NCI-H2171 treated with DMSO at 0.1 percent for 48 hours (cell line): ENCODE measurements at places on chromosomes 5 and 9.

- DNase-seq = no peak
Measured at GRCh38 chr5:160792732-160793529, 59.1 kb downstream of the ATP10B start.

- DNase-seq = no peak
Measured at GRCh38 chr9:75108571-75108970, 20.3 kb downstream of the OSTF1 start.

DNA sequence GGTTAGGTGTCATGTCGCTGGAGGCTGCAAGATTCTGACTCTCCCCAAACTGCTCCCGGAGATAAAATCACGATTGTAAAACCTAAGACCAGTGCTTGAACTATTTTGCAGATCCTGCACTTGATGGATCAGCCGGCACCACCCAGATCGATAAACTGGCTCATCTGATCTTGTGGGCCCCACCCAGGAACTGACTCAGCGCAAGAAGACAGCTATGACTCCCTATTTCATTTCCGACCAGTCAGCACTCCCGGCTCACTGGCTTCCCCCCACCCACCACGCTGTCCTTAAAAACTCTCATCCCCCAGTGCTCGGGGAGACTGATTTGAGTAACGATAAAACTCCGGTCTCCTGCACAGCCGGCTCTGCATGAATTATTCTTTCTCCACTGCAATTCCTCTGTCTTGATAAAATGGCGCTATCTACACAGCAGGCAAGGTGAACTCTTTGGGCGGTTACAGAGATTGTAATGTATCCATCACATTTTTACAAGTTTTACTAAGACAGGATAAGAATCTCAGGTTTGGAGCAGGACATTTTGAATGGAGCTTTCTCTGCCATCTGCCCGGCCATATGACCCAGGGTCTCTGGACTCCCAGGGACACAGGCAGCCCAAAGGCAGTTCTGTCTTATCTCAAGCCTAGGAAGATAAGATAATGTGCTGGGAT is 10.6 kb upstream of the PPP1R26 start:
- DNase-seq = no peak

- DNase-seq = no peak
Measured at GRCh38 chr5:73841641-73842040, 215.6 kb downstream of the ARHGEF28 start.

- peak; percentile 96 for DNase-seq
Measured at GRCh38 chr9:129278391-129279237, 100.6 kb upstream of the IER5L start.

GRCh38 chr9:101514071-101514470 is 19.6 kb upstream of the RNF20 start:
- no peak for DNase-seq

- DNase-seq = no peak
Measured at GRCh38 chr9:127928676-127929624, 1.6 kb downstream of the PIP5KL1 start.

DNA sequence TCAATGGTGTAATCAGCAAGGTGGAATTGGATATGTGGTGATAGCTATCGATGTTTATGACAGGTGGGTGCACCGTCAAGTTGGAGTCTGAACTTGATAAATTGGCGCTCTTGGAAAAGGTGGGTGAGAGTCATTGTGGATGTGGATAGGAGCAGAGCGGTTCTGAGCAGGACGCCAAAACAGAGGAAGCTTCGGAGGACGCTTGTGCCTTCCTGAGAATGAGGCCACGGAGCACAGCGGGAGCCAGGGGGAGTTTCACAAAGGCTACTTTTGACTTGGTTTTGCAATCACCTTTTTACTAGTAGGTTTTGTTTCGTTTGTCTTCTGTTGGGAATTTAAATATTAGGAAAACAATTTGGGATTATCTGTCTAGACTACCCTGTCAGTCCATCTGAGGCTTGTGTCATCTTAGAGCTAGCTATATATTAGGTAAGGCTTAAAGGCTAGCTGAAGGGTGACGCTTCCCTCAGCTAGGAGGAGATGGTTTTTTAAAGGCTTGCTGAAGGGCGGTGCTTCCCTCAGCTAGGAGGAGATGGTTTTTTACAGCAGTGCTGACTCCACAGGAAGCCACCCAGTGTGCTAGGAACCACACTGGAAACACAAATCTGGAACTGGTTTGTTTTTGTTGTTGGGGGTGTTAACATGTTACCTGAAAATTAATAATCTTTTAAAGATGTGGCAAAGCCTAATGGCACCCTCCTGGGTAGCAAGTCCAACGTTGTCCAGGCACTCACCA is 142.4 kb upstream of the IRX4 start:
- no peak for DNase-seq

GRCh38 chr9:69603656-69604055 is 68.5 kb downstream of the APBA1 start:
- DNase-seq = no peak

- no peak for DNase-seq
Measured at GRCh38 chr5:170431571-170431970, 42.4 kb upstream of the KCNMB1 start.

GRCh38 chr9:78015241-78015640 is 16.4 kb downstream of the GNAQ start:
- no peak for DNase-seq

GRCh38 chr5:140631831-140632365 is 1.1 kb downstream of the CD14 start:
- no peak for DNase-seq

DNA sequence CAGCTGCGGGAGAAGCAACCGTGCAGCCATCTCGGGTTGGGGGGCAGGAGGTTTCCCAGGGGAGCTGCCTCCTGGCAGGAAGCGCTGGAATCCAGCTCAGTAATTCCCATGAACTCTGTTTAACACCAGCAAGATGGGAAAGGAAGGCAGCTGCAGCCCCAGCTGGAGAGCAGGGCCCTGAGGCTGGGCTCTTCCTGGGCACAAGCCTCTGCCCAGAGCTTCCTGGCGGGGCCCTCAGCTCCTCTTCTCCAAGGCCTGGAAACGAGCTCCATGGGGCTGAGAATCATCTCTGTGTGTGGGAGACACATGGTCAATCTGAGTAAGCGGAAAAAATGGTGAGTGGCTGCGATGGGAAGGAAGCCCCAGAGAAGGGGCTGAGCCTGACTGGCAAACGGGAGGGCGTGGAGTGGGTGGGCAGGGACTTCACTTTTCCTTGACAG is 6.3 kb downstream of the MRPL36 start:
- no peak for DNase-seq

DNA sequence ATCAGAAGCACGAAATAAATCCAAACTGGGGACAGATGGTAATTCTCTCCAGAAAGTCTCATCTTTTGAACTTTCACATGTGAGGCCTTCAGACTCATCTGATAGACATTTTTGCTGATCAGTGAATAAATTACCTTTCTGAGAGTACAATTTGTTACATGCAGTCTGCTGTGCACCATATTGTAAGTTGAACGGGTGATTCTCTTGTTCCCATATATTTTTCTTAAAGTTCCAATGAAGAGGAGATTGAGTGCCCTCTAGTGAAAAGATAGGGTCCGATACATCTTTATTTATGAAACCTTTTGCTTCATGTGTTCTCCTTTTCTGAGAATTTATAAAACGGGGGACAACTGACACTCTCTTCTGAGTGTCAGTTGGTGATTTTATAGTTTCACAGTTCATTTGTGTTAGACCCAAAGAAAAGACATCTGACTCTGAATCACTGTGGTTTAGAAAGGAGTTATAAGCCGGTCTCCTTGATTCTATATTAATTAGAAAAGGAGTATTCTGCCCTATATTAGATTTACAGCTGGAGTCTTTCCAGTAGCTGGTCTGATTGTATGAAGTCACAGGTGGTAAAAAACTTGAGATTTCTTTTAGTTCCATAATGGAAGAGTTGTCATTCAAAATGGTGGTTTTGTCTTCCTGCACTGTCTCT is 30.4 kb downstream of the GNG10 start:
- DNase-seq = peak; percentile 37

DNA sequence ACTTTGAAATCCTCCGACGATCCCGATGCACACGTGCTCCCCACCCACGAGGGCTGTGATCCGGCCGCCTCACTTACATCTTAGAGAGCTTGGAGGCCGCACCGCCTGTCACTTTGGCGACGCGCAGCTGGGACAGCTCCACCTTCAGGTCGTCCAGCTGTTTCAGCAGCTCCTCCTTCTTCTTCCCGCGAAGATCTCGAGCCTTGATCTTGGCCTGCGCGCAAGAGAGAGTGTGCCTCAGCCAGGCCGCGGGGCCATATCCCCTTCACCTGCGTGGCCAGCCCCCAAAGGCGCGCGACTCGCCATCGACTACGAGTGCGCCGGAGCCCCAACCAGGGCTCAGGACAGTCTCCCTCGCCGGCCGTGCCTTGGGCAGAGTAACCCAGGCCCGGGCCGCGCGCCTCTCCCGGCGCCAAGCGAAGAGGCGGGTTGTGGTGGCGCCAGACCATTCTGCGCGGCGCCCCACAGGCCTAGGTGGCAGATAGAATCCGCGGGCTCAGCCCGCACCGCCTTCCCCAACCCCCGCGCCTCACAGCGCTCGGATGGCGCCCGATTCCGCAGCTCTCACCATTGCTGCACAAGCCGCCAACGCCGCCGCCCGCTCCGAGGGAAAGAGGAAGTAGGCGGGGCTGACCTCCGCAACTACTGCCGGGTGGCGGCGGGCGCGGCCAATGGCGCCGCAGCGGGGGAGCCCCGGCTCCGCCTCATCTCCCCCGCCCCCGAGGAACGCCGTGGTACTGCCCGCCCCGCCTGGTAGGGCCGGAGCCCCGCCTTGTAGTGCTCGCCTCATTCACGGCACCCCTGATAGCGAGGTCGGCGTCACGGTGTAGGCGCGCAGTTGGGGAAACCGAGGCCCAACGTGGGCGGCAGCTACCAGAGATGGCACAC is at the start of the genes ARPC5L and RPL35:
TSS of gene ARPC5L (plus strand) at position 789 of the 888 bp plus-strand sequence. CDS start 7,161 bp downstream, outside the sequence.
TSS of gene RPL35 (minus strand) at position 616 of the 888 bp plus-strand sequence. CDS start at position 571, 45 bp downstream.
- peak; percentile 94 for DNase-seq

- DNase-seq = no peak
Measured at GRCh38 chr5:82644766-82645165, 366.6 kb upstream of the RPS23 start.

GRCh38 chr5:97854871-97855762 is 672.1 kb upstream of the RIOK2 start:
- no peak for DNase-seq

DNA sequence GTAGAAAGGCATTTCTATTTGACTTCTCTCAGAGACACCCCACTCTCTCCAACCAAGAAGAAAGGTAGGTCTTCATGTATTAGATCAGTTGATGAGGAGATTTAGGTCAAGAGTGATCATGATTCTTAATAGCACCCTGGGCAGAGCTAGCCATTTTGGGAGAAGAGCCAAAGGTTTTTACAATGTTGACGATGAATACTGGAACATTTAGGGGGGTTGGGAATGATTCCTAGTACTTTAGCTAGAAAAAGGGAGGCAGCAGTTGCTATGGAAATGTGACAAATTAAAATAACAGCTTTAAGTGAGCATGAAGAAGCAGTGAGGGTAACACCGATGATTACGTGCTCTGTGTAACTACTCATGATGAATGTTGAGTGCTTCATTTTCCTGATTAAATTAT is 9.5 kb upstream of the RPS23 start:
- no peak for DNase-seq

DNA sequence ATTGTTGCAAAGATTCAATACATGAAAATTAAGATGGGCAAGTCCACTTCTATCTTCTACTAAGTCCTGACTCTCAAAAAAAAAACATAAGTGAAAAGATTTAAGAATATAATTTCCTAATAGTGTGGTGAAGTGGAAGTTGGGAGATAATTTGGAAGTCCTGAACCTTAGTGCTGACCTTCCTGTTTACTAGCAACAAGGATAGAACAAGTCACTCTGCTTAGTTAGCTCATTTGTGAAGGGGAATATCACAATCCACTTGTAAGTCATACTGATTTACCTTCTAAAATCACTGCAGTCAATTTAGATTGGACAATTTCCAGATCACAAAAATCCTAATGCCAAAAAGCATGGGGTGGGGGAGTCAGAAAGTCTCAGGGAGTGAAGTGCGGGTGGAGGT is 43.4 kb upstream of the PCSK5 start:
- no peak for DNase-seq

GRCh38 chr5:88682881-88683361 is 200.1 kb downstream of the MEF2C start:
- peak; percentile 54 for DNase-seq

- DNase-seq = no peak
Measured at GRCh38 chr9:97565262-97565661, 63.8 kb downstream of the TMOD1 start.

- DNase-seq = no peak
Measured at GRCh38 chr5:28954074-28954473, 1915.7 kb upstream of the CDH9 start.

- DNase-seq = no peak
Measured at GRCh38 chr5:142845402-142845921, 75.3 kb downstream of the ARHGAP26 start.

DNA sequence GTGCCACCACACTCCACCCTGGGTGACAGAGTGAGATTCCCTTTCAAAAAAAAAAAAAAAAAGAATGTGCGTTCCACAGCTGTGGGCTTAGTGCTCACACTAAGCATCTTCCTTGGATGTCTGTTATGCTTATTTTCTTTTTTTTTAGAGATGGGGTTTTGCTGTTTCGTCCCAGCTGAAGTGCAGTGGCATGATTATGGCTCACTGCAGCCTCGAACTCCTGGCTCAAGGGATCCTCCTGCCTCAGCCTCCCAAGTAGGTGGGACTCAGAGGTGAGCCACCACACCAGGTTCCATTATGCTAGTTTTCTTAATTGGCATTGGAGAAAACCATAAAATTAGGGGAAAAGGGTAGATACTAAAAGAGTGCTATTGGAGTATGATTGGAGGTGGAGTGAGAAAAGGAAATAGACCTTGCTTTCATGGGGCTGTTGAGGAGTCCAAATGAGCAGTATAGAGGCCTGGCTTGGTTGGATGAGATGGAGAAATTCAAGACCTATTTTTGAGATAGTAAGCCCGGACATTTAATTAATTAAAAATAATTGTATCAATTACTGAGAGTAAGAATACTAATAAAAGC is 978 bp upstream of the BRD3OS start:
- no peak for DNase-seq

DNA sequence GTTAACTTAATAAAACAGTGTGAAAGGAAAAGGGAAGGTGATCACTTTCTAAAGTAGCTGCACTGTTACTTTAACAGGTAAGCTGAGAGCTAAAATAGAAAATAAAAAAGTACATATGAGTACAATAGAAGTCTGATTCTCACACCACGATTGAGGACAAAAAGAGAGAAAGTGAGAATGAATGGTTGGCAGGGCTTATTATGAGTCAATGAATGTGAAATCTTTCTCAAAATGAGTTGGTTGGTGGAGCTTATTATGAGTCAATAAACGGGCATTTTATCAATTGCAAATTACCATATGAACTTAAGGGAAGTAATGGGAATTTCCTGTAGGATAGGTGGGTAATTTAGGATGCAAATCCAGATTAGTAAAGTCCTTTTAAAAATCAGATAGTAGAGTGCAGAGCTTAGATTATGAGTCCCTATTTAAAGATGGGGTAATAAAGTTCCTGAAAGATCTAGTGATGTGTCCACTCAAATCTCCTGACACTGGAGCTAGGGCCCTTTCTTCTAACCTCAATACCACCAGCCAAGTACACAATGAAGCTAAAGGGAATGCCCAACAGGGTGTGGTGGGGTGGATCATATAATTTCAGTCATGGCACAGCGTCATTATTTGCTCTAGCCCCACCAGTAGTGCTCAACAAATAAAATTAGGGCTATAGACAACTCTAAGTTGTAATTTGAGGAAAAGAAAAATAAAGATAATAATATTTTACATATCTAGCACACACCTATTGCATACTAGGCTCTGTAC is 21.1 kb upstream of the TLR4 start:
- no peak for DNase-seq
